Activated CD4-positive, alpha-beta T cell treated with anti-CD3 and anti-CD28 coated beads for 4 hours (primary cell): ENCODE measurements at places on chromosomes 11 and 22.

- no peak for DNase-seq
Observed at GRCh38 chr22:27994481-27995331, 75.7 kb upstream of the PITPNB start.

DNA sequence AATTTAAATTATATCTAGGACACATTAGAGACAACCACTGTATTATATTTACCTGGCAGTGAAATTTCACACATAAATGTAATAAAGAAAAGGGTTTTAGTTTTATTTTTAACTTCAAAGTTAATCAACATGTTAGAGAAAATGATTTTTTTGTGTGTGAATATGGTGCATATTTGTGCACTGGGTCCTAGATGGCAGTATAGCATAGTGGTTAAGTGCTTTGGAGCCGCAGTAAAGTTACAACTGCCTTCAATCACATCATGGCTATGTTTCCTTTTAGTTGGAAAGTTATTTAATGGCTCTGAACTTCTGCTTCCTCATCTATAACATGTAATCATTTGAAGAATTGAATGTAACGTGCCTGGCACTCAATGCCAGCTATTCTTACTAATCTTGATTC, 108.9 kb upstream of the DDI1 start:
- no peak for DNase-seq

GRCh38 chr11:32888805-32889204, 3.8 kb upstream of the QSER1 start:
- DNase-seq: no peak

- DNase-seq: no peak
Observed at GRCh38 chr11:74102321-74102720, 68.5 kb downstream of the C2CD3 start.

DNA sequence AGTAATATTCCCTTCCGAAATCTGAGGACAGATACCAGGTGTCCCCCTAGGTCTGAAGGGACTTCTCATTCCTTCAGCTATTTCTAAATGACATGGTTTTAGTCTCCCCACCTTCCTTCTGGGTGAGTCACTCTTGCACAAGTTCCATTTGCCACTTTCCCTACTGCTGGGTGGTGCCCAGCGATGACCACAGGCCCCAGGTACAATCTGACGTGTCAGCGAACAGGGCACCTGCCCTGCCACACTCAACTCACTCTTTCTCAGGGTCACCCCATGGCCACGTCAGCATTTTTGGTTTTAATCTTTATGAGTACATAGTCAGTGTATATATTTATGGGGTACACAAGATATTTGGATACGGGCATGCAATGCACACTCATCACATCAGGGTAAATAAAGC, 17.2 kb downstream of the POU2AF1 start:
- no peak for DNase-seq

DNA sequence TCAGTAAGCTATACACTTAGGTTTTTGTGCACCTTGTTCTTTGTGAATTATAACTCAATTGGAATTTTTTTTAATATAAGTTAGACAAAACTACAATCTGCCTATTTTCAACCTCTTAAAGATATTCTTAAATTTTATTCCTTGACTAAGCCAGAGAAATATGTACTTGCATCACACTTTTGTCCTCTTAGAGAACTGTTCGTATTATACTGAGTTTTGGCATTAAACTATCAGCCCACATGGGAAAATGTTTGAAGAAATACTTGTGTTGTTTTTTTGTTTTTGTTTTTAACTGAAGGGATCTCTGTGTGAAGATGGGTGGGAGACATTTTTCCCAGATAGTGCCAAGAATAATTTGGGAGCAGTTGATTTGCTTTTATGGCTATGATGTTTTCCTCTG, 25.3 kb downstream of the CEP295 start:
- no peak for DNase-seq

DNA sequence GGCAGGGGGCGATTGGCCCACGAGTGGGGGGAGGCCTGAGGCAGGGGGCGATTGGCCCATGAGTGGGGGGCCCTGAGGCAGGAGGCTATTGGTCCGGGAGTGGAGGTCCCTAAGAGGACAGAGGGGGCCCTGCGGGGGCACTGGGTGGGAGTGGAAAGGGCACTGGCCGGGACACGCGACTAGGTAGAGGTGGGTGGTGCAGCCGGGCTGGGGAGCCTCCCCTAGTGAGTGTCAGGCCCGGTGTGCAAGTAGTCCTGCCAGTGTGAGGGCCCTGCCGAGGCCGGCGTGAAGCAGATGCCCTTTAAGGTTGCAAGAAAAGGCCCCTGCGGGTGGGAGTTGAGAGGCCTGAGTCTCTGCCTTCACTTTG, 909 bp upstream of the BRD1 start:
- DNase-seq: no peak

DNA sequence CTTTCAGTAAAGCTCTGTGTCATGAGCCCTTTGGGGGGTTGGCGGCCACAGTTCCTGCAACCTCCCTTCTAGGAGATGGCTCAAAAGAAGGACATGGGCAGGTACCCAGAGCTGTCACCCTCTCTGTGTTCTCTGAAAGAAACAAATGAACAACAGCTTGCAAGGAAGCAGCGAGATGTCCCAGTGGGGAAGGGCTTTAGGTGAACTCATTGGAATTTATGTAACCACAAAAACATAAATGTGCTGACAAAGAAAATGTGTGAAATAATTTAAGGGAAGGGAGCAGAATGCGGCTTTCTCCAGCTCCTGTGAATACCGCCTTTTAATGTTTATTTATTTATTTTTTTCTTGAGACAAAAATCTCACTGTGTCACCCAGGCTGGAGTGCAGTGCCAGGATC, 3.3 kb downstream of the PARVG start:
- DNase-seq: no peak

- no peak for DNase-seq
Observed at GRCh38 chr11:110892741-110893285, 180.6 kb upstream of the ARHGAP20 start.
